ENCODE measurements at places on chromosomes 6 and 20.

- DNase-seq, result no peak
Measured at GRCh38 chr6:71393471-71393870, 104.9 kb downstream of the OGFRL1 start.

GRCh38 chr6:33209856-33210255, 1.6 kb downstream of the RING1 start:
- DNase-seq, result no peak

DNA sequence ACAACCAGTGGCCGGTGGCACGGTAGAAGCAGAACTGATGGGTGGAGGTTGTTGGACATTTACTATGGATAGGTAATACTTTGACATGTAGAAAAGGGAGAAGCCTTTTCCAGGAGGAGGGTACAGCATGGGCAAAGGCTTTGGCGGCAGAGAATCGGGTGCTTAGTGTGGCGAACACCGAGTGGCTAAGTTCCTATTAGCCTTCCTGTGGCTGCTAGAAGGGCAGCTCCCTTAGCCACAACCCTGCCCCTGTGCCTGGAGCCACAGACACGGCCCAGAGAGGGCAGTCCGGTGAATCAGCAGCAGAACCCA, 37.9 kb upstream of the TGM2 start:
- no peak for DNase-seq

- DNase-seq, result no peak
Measured at GRCh38 chr6:143961886-143962878, 45.9 kb downstream of the PLAGL1 start.

GRCh38 chr6:30200551-30201281, 12.5 kb downstream of the TRIM26 start:
- DNase-seq, result no peak

- DNase-seq, result no peak
Measured at GRCh38 chr20:10063482-10063881, 28.7 kb downstream of the ANKEF1 start.

DNA sequence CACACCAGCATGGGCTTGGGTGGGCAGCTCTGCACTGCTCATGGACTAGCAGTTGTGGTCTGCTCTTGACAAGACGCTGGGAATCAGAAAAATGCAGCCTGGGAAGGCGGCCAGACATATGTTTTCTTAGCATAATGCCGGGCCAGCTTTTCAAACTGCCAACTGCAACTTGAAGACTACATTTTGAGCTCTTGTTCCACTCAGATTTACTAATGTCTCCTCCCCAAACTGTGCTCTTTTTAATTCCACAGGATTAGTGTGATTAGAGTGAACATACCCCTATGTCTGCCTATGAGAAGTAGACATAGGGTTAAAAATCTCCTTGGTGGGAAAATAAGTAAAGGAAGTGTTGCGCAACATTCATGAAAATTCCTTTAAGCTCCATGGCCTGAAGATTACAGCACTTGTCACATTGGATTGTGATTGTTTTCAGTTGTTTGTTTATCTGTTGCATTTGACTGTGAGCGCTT, 5.3 kb upstream of the FNDC1 start:
- no peak for DNase-seq

- DNase-seq, result no peak
Measured at GRCh38 chr6:91580635-91581034, 993.8 kb upstream of the MAP3K7 start.

DNA sequence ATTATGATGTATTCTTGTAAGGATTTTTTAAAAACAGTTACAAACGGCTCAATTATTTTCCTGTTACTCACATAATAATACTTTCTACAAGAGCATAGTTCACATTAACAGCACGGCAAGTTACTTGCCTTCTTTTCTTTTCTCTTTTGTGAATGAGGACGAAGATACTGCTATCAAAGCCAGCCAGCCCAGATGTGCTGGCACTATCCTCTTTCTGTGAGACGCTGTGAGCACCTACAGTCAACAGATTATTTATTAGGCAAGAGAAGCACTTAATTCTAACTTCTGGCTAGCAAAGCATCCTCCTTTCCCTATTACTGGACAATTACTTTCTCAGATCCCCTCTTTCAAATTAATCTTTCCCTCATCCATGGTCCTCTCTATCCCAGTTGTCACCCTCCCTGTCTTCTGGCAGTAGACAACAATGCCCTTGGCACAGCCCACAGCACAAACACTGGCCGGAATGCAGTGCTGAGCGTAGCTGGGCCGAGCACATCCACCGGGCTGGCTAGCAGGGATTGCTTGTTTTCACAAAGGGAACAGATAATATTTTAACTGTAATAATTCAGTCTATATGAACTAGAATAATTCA, 262.1 kb downstream of the FOXC1 start:
- DNase-seq, result no peak

DNA sequence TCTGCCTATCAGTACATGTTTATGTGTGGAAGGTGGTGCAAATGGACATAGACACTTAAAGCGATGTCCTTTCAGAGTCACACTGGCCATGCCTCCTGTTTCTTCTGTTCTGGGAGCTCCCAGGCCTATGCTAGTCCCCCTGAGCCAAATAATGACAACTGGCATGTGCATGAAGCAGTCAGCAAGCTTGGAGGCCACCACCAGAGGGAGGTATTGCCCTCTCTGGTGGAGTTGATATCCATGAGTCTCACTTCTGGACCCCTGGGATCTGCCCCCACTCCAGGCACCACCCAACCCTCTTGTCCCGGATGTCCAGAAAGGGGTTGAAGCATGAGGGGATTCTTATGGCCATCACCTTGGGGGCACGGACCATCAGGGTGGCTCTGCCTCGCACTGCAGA, 172.2 kb downstream of the AIG1 start:
- no peak for DNase-seq

GRCh38 chr6:158027590-158028285, 46.1 kb downstream of the SYNJ2 start:
- DNase-seq, result no peak

- no peak for DNase-seq
Measured at GRCh38 chr6:167919349-167919748, 78.1 kb upstream of the KIF25 start.

- DNase-seq, result no peak
Measured at GRCh38 chr20:45191926-45192325, 14.9 kb upstream of the SEMG1 start.

GRCh38 chr6:132768051-132768517, 10.4 kb upstream of the VNN2 start:
- no peak for DNase-seq

DNA sequence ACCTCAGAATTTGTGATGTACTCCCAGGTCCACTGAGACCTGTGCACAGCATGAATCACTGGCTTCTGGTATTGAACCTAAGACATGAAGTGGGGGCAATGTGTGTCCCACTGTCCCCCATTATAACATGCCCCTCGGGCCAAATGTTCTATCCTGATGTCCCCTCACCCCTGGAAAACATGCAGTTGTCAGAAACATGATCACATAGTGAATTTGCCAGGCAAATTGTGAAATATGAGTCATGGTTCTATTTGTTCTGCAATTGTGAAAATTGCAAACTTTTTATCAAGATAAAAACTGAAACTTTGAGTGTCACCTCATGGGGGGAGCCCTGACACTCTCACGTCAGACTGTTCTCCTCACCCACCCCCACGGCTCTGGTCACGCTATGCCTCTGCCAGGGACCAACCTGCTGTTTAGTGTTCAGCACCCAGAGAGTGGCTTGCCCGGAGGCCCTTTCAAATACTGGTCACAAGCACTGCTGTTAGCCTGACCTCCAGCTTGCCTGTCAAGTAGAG, 305.3 kb downstream of the CLIC5 start:
- DNase-seq, result peak; percentile 74

DNA sequence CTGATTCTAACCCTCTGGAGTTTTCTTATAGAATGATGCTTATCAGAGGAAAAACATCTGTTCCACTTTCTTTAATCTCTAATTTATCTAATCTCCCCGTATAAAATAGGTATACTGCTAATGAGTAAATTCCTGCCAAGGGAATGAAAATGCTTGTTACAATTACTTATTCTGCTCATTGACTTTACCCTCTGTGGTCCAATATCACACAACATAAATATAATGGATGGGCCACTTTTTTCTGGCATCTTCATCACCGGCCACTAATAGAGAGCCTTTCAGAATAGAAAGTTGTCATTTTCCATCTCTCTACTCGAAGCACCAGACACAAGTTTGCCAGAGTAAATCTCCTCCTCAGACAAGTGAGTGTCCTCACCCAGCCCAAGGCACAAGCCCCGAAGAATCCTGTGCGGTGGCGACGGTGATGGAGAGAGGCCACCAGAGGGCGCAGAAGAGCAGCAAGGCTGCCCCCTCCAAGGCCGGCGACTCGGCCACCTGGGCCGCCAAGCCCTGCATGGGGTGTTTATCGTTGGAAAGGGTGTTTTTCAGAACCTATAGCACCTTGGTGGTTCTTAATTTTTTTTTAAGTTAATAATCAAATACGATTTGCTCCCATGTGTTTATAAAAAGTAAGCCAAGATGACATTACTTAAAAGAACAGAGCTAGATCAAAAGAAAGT, 212.9 kb upstream of the ARID1B start:
- DNase-seq, result peak; percentile 67

DNA sequence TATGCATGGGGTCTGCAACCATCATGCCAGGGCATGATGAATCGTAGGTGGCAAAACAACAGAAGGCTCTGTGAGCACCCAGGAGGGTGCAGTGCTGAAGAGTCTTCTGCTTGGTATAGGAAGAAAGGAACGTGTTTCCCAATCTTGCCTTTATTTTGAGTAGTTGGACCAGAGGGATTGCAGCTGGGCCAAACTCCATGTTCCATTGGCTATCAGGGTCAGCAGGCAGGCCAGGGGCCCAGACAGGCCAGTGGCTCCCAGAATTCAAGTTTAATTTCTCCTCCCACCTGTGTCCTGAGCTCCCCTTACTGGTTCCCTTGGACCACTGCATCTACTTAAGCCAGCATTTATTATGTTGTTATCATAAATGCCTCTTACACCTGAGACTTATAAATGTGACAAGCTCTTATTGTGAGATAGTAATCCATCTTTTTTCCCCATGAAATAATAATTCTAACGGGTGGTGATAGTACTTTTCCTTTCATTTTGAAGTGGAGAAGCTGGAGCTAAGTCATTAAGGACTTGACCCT, 918 bp upstream of the TRIM38 start:
- no peak for DNase-seq

GRCh38 chr20:59788196-59788735, 145.2 kb downstream of the SYCP2 start:
- DNase-seq, result no peak

GRCh38 chr6:25389471-25389870, 110.3 kb downstream of the CARMIL1 start:
- no peak for DNase-seq

- DNase-seq, result peak; percentile 33
Measured at GRCh38 chr20:46752728-46753127, 43.3 kb downstream of the SLC2A10 start.

- no peak for DNase-seq
Measured at GRCh38 chr20:56829788-56830385, 200.8 kb downstream of the TFAP2C start.

DNA sequence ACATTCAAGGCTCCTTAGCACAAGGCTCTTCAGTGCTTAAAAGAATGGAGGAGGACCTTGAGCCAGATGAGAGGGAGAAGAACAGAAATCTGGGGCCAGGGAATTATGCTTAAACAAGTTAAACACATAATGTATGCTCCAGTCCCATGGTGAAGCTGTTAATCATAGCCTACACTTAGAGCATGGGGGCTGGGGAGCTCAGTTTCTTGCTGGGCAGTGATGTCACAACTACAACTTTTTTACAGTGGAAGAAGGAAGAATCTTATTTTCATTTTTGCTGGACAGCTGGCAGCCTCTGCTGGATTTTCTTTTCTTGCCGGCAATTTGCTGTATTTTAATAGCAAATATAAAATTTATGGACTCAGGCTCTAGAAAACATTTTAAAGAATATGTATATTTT, 432.5 kb downstream of the CD109 start:
- DNase-seq, result no peak

DNA sequence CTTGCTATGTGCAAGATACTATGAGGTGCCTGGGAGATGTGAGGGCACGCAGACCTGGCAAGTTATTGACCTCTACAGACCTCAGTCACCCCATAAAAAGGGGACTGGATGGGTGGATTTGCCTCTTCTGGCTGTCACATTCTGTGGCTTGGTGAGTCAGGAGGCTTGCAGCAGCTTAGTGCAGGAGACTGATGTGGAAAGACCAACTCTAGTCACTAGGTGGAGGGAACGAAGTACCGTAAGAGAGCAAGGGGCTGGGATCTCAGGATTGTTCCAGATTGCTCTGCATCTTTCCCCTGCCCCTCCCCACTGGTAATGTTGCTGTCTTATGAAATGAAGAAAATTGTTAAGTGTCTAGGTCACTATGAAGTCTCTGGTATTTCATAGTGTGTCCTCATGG, 3.3 kb downstream of the MAPRE1 start:
- DNase-seq, result no peak

GRCh38 chr6:33732817-33733708, 13.6 kb downstream of the IP6K3 start:
- DNase-seq, result no peak

DNA sequence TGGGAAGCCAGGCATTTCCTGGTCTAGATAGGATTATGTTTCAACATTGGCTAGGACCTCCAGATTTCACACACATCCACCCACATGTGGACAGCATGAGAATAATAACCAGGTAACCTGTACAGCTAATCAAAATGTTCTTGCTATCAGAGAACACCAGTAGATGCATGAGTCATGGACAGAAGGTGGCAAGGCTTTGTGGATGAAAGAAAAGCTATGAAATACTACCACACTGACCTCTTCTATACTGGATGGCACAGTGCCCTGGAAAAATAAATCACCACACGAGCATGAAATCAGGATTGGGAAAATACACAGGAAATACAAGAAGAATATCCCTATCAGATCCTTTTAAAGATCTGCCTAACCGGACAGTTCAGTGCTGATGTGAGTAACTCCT, 113.0 kb downstream of the GMDS start:
- DNase-seq, result no peak

GRCh38 chr6:27977387-27977786, 20.3 kb downstream of the OR2B6 start:
- no peak for DNase-seq

- DNase-seq, result no peak
Measured at GRCh38 chr6:142462260-142462659, 160.5 kb downstream of the ADGRG6 start.

Measured in stimulated activated CD4-positive, alpha-beta T cell treated with anti-CD3 and anti-CD28 coated beads, Interleukin-15, amount 100 ng/mL, for 1 hour (primary cell).